Spleen (tissue), 13 donors: ENCODE measurements at places on chromosomes 13 and 19. TPM values are rescaled to one million over a fixed set of nuclear protein-coding genes. Genes with fewer than 3 reads are reported as not detected.

DNA sequence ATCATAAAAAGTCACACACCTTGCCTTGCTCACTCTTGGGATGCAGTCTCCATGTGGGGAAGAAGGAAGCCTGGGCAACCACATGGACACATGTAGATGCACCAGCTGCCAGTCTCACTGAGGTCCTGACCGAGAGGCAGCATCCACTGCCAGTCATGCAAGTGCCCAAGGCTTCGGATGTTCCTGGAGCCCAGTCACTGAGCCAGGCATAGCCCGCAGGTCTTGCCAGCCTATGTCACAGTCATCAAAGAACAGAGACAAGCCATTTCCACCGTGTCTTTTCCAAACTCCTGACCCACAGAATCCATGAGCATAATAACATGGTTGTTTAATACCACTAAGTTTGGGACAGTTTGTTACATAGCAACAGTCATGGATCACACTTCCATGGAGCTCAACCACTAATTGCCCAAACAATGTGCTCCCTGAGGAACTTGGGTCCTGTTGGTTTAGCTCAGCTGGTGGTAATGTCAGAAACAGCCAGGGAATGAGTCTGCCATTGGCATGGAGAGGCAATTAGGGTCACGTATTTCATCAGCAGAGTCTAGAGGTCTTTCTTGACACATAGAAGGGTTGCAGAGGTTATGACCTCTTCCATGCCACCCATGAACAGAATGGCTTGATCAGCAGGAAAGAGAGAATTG is 21.5 kb downstream of the STARD13 start:
- H3K4me3 ChIP-seq = no peak overlapping the region
- H3K36me3 ChIP-seq = no peaks in the 10 kb centered on the region
- no peak for DNase-seq

CGB8 gene
- not detected for polyA plus RNA-seq

DNA sequence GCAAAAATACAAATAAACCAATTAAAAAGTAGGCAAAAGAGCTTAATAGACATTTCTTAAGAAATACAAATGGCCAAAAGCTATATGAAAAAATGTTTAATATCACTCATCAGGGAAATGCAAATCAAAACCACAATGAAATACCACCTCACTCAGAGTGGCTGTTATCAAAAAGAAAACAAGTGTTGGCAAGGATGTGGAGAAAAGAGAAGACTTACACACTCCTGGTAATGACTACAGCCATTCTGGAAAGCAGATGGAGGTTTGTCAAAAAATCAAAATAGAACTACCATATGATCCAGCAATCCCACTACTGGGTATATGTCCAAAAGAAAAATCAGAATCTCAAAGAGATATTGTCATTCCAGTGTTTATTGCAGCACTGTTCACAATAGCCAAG is 223.5 kb upstream of the SLC10A2 start:
- H3K27me3 ChIP-seq = no peaks in the 10 kb centered on the region
- H3K4me3 ChIP-seq = no peak overlapping the region
- no peaks in the 10 kb centered on the region for H3K36me3 ChIP-seq
- no peak overlapping the region for H3K27ac ChIP-seq
- no peaks in the 10 kb centered on the region for H3K4me1 ChIP-seq

- no peak overlapping the region for H3K27ac ChIP-seq
- peaks cover 13% of the 10 kb centered on the region for H3K4me1 ChIP-seq
- no peak for DNase-seq
Observed at GRCh38 chr19:45140533-45140932, 20.2 kb downstream of the NKPD1 start.

DNA sequence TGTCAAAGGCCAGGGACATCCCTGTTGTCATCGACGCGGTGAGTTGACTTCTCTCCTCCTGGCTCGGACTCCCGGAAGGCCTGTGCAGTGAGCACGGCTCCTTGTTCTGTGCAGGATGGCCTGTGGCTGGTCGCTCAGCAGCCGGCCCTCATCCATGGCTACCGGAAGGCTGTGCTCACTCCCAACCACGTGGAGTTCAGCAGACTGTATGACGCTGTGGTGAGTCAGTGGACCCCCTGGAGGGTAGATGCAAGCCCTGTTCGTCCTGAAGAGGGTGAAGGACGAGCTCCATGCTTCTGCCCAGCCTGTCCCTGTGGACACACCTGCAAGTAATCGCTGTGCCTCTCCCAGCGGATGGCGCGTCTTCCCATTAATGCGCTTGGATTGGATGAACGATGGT is 19.2 kb downstream of the NAXD start:
- H3K27me3 ChIP-seq = no peaks in the 10 kb centered on the region
- H3K4me1 ChIP-seq = peaks cover 12% of the 10 kb centered on the region
- H3K27ac ChIP-seq = no peak overlapping the region
- peaks cover 55% of the 10 kb centered on the region for H3K36me3 ChIP-seq
- DNase-seq = no peak
- H3K4me3 ChIP-seq = no peak overlapping the region

HTR2A gene
- not detected for polyA plus RNA-seq

GRCh38 chr13:112793545-112794445 is 104.0 kb downstream of the ATP11A start:
- no peak for DNase-seq
- H3K27ac ChIP-seq = no peak overlapping the region
- H3K36me3 ChIP-seq = peaks cover 5% of the 10 kb centered on the region
- H3K4me3 ChIP-seq = no peak overlapping the region

- H3K27ac ChIP-seq = no peak overlapping the region
- H3K36me3 ChIP-seq = no peaks in the 10 kb centered on the region
- no peaks in the 10 kb centered on the region for H3K27me3 ChIP-seq
- no peak for DNase-seq
Observed at GRCh38 chr13:25692099-25692498, 320.3 kb downstream of the ATP8A2 start.

DNA sequence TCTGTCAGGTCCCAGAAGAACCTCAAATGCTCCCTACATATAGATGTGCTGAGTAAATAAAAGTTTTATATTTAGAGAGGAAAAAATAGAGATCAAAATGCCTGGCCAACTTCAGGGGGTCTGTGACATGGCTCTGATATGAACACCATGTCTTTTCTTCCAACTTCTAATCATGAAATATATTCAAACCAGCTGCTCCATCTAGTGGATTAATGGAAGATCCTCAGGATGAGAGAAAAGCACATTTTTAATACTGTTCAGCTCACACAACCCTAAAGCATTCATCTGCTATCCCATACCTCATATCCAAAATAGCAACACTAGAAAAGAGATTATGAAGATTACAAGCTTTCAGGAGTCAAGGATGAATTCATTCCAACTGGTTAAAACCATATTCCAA is 56.0 kb upstream of the DOCK9 start:
- no peak overlapping the region for H3K4me3 ChIP-seq
- DNase-seq = no peak
- no peaks in the 10 kb centered on the region for H3K4me1 ChIP-seq
- H3K27me3 ChIP-seq = no peaks in the 10 kb centered on the region

DNA sequence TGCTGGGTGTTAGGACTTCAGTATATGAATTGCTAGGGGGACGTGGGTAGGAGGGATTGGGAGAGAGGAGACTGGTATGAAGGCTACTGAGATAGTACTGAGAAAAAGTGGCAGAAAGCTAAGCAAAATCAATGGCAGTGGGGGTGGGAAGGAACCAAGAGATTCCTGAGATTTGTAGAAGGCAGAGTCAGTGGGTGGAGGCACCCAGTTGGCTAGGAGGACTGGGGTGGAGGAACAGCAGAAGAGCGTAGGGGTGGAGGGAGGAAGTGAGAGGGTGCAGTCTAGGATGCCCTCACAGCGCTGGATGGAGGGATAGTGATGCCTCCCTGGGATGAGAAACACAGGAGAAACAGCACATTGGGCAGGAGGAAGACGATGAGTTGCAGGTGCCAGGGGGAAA is 5.6 kb upstream of the MEDAG start:
- H3K4me3 ChIP-seq = no peak overlapping the region
- H3K4me1 ChIP-seq = no peaks in the 10 kb centered on the region
- H3K36me3 ChIP-seq = no peaks in the 10 kb centered on the region
- H3K27ac ChIP-seq = no peak overlapping the region
- no peak for DNase-seq

GRCh38 chr13:29498426-29499040 is 97.0 kb downstream of the SLC7A1 start:
- peak; percentile 61 for DNase-seq
- H3K27me3 ChIP-seq = peaks cover 4% of the 10 kb centered on the region
- H3K27ac ChIP-seq = no peak overlapping the region
- H3K4me3 ChIP-seq = no peak overlapping the region
- peaks cover 10% of the 10 kb centered on the region for H3K4me1 ChIP-seq
- no peaks in the 10 kb centered on the region for H3K36me3 ChIP-seq

DNA sequence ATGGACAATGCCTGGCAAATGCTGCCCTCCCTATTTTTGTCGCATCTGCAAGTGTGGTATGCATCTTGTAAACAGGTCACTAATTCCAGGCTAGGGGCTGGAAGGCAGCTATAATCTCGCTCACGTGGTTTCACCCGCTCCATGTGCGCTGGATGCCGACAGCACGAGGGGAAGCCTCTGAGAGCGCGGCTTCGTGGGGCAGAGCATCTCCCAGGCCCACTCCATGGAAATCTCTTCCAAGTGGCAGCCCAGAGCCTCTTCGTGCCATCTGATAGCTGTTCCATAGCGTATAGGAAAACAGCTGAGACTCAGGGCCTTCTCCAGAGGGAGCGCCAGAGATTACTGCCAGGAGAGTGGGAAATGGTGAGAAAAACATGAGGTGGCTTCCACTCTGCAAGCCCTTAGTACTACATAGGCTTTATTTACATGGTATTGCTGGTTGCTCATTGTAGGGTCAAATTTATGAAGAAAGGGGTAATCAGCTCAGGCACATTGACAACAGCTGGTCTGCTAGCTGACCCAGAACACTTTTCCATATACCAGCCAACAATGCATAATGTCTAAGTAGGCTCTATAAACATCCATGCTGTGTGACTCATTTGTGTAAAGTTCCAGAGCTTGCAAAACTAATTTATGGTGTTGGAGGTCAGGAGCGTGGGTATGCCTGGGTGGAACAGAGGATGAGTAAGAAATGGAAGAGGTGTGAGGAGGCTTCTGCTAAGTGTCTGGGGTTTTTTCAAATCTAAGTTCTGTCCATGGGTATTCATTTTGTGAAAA is 165.2 kb downstream of the SHISA2 start:
- H3K27ac ChIP-seq = no peak overlapping the region
- no peak overlapping the region for H3K4me3 ChIP-seq

DNA sequence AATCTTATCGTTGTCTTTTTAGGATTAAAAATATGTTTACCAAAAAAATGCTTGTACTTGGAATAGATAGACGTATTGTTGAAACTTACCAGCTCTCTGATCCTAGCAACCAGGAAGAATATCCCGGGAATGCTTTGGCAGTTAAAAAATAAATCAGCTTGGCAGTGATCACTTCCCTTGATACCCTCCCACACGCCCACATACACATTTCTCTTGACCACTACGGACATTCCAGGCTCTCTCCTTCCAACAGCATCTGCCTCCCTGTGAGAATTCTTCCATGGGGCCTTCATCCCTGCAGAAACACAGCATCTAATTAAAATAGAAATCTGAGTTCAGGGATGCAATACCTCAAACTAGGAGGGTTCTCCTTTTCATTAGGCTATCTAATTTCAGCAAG is 57.9 kb downstream of the THSD1 start:
- no peaks in the 10 kb centered on the region for H3K36me3 ChIP-seq
- no peak overlapping the region for H3K27ac ChIP-seq
- no peaks in the 10 kb centered on the region for H3K27me3 ChIP-seq
- DNase-seq = no peak
- no peak overlapping the region for H3K4me3 ChIP-seq

DNA sequence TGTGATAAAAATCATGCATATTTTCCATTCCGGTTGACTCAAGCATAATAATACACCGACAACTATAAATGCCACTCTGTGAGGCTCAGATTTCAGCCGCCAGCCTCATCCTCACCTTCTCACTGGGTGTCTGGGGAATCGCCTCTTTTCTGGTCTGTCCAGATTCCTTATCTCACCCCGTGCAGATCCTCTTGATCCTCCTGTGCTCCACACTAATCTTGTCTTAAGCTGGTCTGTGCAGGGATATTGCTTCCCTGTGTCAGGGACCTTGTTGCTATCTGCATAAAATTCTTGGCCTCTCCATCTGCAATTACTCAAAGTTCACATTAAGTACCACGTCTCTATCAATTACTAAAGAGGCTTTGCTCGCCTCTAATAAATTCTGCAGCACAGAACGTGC is 116.6 kb upstream of the SPACA7 start:
- H3K36me3 ChIP-seq = no peaks in the 10 kb centered on the region
- DNase-seq = no peak
- no peak overlapping the region for H3K4me3 ChIP-seq
- no peaks in the 10 kb centered on the region for H3K4me1 ChIP-seq
- no peak overlapping the region for H3K27ac ChIP-seq
- no peaks in the 10 kb centered on the region for H3K27me3 ChIP-seq

DNA sequence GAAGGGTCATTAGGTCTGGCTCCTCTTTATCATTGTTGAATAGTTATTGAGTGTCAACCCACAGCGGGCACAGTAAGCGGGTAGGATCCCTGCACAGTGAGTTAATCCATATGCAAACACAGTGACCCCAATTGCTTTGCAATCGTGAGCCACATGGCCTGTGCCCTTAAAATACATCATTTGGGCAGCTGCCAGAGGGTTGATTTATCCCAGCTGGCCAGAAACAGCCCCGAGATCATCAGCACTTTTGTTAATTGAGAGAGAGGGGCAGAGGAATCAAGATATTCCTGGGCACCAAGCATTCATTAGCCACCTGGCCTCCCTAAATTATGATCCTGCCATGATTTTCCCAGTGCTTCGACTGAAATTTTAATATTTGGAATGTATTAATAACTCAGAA is 9.8 kb upstream of the CNMD start:
- no peak overlapping the region for H3K4me3 ChIP-seq
- DNase-seq = no peak
- H3K36me3 ChIP-seq = no peaks in the 10 kb centered on the region
- H3K27me3 ChIP-seq = peaks cover 22% of the 10 kb centered on the region
- no peaks in the 10 kb centered on the region for H3K4me1 ChIP-seq

- H3K36me3 ChIP-seq = no peaks in the 10 kb centered on the region
- H3K27me3 ChIP-seq = peaks cover 76% of the 10 kb centered on the region
- H3K4me3 ChIP-seq = no peak overlapping the region
- no peak for DNase-seq
- no peaks in the 10 kb centered on the region for H3K4me1 ChIP-seq
- H3K27ac ChIP-seq = no peak overlapping the region
Observed at GRCh38 chr13:112997188-112998130, 28.4 kb downstream of the MCF2L start.

GRCh38 chr13:112261924-112262323 is 114.2 kb upstream of the SPACA7 start:
- peaks cover 7% of the 10 kb centered on the region for H3K27me3 ChIP-seq
- H3K36me3 ChIP-seq = no peaks in the 10 kb centered on the region
- H3K4me1 ChIP-seq = no peaks in the 10 kb centered on the region
- H3K4me3 ChIP-seq = no peak overlapping the region
- no peak overlapping the region for H3K27ac ChIP-seq
- no peak for DNase-seq

GRCh38 chr13:24511019-24511815 is 1.4 kb downstream of the PARP4 start:
- H3K4me3 ChIP-seq = peak overlapping the region; percentile 68
- no peaks in the 10 kb centered on the region for H3K36me3 ChIP-seq
- H3K27me3 ChIP-seq = no peaks in the 10 kb centered on the region
- peaks cover 41% of the 10 kb centered on the region for H3K4me1 ChIP-seq
- H3K27ac ChIP-seq = peak overlapping the region; percentile 95
- peak; percentile 81 for DNase-seq
